Testis (tissue), 5 donors: ENCODE measurements at places on chromosomes 5 and 9. TPM values are rescaled to one million over a fixed set of nuclear protein-coding genes. Genes with fewer than 3 reads are reported as not detected.

Gene CCL27
- 3.1 TPM for total RNA-seq

Gene MED10
- total RNA-seq = 47.9 TPM

DNA sequence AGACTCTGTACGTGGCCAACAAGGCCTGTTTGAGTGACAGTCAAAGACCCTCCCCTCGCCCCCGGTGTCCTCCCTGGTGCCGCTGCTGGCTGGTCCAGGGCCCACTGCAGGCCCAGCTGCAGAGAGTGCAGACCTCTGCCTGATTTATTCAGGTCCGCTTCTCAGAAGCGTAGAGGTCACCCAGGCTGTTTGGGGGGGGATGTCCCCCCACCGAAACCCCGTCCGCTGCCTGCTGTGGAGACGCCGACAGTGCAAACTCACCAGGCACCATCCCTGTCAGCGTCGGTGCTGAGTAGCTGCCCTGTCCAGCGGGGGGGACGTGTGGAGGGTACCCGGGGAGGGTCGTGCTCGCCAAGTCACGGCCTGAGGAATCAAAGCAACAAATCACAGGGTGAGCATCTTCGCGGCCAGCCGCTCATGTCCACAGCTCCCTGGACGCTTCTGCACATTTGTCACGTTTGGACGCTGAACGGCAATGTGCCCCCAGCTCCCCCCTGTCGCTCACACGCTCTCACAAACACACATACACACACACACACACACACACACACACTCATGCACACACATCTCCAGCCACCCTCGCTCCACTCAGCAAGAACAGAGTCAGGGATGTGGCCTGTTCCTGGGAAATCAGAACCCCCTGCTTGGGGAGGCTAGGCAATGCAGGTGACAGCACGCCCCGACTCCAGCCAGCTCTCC lies 152.2 kb downstream of the PAX5 start:
- H3K4me3 ChIP-seq = no peak overlapping the region
- DNase-seq = no peak
- no peaks in the 10 kb centered on the region for H3K4me1 ChIP-seq
- no peaks in the 10 kb centered on the region for H3K27me3 ChIP-seq

GRCh38 chr9:94951324-94952135 lies 225.0 kb downstream of the AOPEP start:
- no peak for DNase-seq
- H3K27me3 ChIP-seq = no peaks in the 10 kb centered on the region
- peak overlapping the region; percentile 41 for H3K27ac ChIP-seq
- no peak overlapping the region for H3K4me3 ChIP-seq
- peaks cover 40% of the 10 kb centered on the region for H3K4me1 ChIP-seq

DNA sequence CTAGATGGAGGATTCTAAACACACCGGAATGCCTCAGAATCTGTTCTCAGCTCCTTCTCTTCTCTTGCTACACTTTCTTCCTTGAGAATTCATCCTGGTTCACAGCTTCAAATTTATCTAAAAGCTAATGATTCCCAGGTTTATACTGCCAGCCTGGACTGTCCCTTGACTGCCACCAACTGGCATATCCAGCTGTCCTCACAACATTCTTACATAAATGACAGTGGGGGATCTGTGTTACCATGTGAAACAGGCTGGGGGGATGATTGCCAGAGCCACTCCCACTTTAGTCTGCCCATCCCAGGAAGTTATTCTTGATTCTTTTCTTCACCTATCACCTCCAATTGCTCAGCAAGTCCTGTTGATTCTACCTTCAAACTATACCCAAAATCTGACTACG lies 27.2 kb upstream of the ZFR start:
- H3K36me3 ChIP-seq = no peaks in the 10 kb centered on the region
- H3K27me3 ChIP-seq = no peaks in the 10 kb centered on the region
